ENCODE measurements at places on chromosomes 2 and 18.

DNA sequence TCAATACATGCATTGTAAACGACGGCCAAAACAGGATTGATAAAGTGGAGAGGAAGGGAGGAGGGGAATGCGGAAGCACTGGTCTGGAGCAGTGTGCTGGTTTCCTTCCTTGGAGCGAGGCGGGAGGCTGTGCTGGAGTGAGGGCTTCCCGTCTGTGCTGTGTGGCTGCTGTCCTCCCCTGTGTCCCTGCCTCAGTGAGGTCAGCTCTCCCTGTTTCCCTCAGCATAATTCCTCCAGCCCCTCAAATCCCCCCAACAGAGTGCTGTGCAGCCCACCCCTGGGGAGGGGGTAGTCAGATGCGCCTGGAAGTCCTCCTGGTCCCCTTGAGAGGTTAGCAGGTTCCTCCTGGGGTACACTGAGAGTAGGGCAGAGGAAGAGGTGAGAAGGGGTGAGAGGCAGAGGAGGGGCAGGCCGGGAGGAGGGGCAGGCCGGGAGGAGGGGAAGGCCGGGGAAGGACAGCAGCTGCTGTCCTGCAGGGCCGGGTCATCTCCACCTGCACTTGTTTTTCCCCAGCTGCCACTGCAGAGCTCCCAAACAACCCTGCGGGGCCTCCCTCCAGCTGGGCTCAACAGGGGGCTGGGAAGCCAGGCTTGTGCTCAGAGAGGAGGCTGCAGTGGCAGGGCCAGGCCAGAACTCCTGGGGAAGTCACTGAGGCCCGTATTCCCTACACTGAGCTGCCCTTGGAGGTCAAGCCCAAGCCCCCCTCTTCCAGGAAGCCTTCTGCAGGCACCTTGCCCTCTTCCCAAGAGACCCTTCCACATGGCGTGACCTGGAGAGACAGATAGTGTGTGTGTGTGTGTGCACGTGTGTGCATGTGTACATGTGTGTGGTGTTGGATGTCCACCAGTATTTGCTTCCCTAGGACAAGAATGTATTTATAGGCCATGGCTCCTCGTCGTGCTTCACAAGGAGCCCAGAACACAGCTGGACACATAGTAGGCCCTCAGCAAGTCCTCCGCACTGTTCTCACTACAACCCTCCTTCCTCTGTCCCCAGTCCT is 13.2 kb upstream of the ATP6V1B1 start:
- DNase-seq = no peak

- no peak for DNase-seq
Observed at GRCh38 chr2:62141142-62141740, 54.7 kb upstream of the B3GNT2 start.

DNA sequence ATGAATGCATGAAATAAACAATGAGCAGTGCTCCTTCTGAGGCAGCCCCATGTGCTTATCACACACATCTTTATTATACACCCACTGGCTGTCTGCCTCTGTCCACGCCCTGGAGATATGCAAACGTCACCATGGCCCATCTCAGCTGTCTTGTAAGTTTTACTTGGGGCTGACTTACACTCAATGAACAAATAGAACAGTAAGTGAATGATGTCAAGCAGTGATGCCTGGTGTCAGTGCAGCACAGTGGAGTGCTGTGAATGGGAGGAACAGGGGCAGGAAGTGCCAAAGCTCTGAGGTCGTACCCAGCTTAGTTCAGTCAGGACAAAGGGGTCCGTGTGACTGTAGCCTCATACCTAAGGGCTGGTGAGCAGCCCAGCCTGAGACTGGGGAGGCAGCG is 659.5 kb upstream of the HS6ST1 start:
- no peak for DNase-seq

DNA sequence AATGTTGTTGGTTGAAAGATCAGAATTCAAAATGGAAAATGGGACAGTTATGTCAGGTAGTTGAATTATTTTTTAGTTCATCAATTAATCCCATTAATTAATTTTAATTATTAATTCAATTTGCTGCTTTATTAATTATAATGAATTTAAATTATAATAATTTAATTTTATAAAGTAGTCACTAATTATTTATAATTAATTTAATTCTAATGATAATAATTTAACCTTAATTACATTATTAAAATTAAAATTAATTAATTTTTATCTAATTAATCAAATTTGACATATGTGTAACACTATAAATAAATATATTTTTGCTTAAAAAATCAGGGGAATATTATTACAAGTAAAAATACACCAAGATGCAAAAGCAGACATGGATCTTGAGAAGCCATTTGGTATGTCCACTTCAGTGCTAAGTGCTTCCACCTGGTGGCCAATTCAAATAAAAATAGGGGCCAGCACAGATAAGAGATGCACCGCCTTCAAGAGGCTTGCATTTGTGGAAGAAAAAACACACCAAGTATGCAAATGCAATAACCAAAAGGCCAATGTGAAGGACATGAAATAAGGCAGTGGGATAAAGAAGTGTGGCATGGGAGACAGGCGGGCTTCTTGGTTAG is 73.2 kb downstream of the MBP start:
- no peak for DNase-seq

- no peak for DNase-seq
Observed at GRCh38 chr2:42685303-42685702, 78.6 kb downstream of the OXER1 start.

GRCh38 chr2:177579486-177580036 is 187.0 kb downstream of the AGPS start:
- no peak for DNase-seq

- DNase-seq = no peak
Observed at GRCh38 chr18:11955239-11956029, 25.9 kb upstream of the IMPA2 start.

- DNase-seq = no peak
Observed at GRCh38 chr2:127747621-127748020, 46.3 kb downstream of the SFT2D3 start.

- peak; percentile 47 for DNase-seq
Observed at GRCh38 chr2:239927424-239927981, 97.6 kb downstream of the NDUFA10 start.

DNA sequence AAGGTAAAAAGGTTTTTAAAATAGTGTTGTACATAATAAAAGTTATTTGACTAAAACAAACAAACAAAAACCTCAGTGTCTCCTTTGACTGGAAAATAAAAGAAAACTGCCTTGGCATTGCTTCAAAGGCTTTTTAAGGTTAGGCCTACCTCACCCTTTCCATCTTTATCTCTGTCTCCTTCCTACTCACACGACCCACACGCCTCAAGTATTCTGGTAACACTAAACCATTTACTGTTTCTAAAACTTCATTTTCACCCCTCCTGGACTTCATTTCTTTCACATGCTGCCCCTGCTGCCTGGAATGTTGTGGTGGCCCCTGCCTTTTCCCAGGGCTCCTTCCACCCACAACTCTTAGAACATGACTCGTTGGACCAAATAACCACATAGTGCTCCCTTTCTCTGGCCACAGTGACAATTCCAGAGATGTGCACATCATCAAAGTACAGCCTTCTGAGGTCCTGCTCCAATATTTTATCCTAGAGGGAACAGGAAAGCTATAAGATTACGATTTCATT is 54.0 kb downstream of the ERBB4 start:
- no peak for DNase-seq

GRCh38 chr2:217151509-217152206 is 291.8 kb upstream of the TNP1 start:
- DNase-seq = no peak

DNA sequence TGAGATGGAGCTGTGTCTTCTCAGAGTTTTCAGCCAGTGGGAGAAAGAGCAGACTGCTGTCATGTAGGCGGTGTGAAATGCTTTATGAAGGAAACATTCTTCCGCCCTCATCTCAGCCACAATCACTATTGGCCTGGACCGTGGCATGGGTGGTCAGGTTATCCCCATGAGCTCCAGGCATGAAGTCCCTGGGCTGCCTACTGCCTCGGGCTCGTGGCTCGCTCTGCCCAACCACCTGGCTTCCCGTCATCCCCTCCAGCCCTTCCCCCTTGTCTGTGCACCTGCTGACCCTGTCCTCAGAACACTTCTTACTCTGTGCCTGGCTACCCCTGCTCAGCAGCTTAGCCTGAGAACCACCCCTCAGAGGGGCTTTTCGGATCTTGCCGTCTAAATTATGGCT is 15.5 kb downstream of the COLEC11 start:
- DNase-seq = no peak

- DNase-seq = no peak
Observed at GRCh38 chr2:141557329-141558095, 573.3 kb downstream of the LRP1B start.

DNA sequence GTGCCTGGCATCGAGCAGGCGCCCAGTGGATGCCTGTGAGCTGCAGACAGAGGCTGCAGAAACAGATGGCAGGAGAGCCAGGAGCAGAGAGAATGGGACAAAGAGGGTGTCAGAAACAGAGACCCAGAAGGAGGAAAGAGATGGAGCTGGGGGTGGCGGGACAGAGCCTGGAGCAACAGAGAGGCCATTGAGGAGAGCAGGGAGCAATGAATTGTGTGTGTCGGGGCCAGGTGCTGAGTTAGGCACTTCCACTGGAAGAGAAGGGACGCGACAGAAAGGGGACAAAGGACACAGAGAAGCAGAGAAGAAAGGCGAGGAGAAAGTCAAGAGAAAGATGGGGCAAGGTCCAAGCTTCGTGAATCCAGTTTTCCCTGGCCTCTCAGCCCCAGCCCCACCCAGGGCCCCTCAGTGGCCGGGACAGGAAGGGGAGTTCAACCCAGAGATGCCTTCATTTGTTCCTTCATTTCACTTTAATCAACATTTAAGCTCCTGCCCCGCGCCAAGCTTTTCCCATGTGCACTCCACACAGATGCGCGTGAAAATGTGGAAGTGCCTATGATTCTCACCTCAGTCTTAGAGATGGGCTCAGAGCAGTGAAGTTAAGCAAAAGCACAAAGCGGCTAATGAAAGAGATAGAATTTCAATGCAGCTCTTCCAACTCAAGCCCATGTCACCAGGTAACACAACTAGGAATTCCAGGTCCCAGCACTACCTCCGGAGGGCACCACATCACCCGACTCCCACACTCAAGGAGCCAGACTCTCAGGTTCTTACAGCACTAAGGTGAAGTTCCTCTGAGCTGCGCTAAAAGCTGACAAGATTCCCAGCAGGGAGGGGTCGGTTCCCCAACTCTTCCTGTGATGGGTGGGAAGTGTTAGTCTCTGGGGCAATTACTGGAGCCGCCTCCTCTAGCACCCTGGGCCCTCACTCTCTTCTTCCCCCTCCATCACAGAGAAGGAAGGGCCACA is 55.1 kb downstream of the TNS1 start:
- DNase-seq = no peak

DNA sequence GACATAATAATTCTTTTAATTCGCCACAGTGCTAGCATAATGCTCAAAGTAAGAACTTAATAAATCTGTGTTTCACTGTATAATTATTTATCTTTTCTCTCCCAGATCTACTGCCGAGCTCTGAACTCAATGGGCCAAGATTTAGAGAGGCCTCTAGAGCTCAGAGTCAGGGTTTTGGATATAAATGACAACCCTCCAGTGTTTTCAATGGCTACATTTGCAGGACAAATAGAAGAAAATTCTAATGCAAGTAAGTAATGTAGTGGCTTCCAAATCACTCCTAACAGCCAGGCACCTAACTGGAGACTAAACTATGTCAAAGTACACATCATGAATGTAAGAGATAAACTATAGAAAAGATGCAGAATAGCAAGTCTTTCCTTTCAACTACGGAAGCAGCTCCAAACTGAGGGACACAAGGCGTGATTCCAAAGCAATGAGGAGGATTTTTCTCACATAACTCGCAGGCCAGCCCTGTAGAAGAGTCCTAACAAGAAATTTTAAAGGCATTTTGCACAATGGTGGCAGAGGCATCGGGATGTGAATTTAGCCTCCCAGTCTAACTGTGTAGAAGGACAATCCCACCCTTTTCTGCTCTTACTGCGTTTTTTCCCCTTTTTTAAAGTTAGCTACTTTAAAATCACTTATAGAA is 12.0 kb downstream of the DSG1 start:
- no peak for DNase-seq

- DNase-seq = no peak
Observed at GRCh38 chr2:128495996-128496547, 177.4 kb upstream of the HS6ST1 start.

GRCh38 chr18:13379930-13380690 is 161.6 kb downstream of the LDLRAD4 start:
- no peak for DNase-seq

DNA sequence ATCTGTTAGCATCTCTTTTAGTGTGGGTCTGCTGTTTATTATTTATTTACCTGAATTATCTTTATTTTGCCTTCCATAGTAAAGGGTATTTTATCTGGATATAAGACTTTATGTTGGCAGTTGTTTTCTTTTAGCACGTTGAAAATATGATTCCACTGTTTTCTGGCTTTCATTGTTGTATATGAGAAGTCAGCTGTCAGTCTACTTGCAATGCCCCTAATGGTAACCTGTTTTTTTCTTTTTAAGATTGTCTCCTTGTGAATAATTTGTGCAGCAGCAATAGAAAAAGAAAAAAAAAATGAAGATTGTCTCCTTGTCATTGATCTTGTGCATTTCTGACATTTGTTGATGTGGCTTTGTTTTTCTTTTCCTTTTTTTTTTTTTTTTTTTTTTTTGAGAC is 27.2 kb downstream of the SNED1 start:
- no peak for DNase-seq

DNA sequence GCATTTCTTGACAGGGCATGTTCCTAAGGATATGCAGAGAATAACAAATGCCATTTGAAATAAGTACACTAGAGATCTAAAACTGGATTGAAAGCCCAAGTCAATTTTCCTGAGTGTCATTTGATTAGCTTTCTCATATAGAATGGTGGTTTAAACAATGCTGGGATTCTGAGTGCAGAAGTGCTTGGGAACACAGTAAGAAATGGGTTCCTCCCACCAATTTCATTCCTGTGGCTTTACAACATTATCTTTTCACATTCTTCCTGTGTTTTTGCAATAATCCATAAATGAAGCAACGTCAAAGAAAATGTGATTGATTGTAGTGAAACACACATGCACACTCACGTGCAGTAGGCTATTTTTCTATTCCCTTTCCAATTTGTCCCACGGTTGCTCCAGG is 1858.4 kb upstream of the PIK3C3 start:
- DNase-seq = no peak

DNA sequence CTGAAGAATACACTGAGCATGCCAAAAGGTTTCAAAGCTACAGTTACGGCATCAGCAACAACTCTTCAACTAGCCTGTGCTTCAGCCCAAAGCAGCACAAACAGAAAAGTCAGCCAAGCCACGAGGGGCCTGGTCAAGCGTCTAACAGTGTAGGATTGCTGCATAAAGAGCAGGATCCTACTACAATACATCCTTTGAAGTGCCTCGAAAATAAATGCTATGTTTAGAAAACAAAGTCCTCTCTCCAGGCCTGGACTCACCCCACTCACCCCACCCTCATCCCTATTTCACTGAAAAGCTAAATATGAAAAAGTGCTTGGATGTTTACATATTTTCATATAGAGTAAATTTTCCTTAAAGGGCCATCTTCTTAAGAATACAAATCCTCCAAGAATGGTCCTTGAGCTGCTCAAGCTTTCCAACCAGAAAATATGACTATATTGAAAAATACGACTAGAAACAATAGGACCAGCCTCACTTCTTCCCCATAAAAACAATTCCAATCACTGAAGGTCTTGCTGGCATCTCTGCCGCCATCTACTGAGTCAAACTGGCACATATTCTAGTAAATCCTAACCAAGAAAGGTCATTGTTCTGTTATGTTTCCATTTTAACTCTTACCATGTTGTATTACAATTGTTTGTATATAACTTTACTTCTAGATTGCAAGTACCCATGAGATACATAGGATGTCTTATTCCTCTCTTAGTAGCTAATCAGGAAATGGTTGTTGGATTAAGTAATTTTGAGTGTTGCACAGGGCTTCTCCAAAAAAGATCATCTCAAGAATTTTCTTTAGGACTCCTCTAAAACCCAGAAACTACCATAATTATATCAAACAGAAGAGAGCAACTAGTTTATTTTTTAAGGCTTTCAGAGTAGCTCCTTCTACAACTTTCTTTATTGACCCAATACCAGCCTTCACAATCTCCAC is 63.6 kb downstream of the CLHC1 start:
- DNase-seq = peak; percentile 1

All from activated gamma-delta T cell treated with anti-CD3 and anti-CD28 coated beads, Interleukin-2, amount 50 U/mL, for 16 hours (primary cell).